ENCODE measurements at places on chromosomes 12 and 14.

DNA sequence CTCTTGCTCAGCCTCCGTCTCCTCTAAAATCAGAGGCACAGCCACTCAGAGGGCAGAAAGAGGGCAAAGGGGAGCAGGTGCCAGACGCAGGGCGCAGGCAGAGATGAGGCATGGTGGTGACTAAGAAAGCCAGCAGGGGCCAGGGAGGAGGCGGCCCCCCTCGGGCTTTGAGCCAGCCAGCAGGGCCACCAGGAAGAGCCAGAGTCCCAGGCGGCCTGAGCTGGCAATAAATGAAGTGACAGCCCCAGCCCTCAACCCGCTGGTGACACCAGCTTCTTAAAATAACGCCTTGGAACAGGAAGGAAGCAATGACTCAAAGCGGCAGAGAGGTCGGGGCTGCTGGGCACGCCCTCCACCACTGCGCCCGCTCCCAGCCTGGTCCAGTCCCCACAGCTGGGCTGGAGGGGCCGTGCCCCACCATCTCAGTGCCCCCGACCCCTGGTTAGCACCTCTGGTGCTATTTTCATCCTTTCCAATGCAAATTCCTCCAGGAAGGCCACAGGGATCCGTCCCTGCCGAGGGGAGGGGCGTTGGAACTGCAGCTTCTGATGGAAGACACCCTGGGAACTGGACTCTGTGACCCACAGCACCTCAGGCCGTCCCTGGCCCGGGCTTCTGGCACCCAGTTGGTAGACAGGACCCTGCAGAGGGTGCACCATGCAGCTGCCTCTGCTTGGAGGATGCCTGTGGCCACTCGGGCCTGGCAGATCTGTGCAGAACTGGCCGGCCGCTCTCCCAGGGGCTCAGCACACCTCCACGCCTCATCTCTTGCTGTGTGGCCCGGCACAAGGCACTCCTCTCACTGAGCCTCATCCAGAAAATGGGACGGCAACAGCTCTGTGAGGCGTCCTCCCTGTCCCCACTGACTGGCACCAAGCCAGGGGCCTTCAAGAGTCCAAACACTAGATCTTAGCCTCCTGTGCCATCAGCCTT, 113.7 kb downstream of the NCOR2 start:
- DNase-seq = peak; percentile 93

DNA sequence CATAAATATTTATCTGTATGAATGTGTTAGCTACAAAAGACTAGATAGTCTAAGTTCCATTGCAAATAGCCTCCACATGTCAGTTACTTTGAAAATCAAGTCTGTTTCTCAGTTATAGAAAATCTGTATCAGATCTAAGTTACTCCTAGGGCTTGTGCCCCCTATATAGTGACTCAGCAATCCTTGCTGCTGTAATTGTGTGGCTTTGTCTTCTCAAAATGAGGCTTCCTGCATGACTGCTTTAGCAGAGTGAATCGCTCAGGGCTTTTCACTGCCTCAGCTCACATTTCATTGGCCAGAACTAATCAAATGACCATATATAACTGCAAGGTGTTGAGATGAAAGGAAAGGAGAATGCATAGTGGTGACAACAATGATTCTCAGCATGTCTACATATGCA, 552.2 kb upstream of the STXBP6 start:
- DNase-seq = no peak

DNA sequence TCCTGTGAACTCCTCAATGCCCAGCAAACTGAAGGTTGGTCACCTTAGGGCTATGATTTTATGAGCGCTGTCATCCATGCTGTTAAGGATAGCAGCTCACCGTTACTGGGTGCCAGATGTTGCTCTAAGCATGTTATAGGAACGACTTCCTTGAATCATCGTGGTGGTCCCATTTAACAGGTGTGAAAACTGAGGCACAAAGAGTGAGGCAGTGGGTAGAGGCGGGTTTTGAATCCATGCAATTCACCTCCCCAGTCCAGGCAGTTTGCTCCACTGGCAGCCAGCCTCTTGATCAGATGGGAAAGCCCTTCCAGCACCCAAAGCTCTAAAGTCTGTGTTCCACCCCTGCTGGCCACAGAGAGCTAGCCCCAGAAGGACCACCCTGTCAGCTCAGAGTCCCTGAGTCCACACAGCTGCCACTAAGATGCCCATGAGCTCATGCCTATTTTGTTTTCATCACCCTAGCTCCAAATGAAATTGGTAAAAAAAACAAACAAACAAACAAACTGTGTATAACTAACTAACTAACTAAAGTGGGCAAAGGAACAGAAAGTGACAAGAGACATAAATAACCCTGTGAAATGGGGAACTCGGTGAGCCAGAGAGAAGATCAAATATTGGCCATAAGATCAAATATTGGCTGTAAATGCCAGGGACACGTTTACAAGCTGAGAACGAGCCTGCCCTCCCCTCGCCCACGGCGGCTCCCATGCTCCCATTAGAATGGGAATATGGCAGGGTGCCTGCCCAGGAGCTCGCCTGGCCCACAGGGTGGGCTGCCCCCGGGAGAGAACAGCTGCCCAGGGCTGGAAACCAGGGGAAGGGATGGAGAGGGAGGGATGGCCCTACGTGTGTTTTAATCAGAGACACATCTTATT, 72.3 kb upstream of the RFLNA start:
- no peak for DNase-seq

- DNase-seq = peak; percentile 73
Observed at GRCh38 chr14:91113829-91114078, at the start of gene DGLUCY. TSS of gene DGLUCY (plus strand) at chr14:91114073. CDS start at chr14:91160295, 46,222 bp downstream.

- DNase-seq = no peak
Observed at GRCh38 chr12:67498991-67499390, 149.6 kb upstream of the DYRK2 start.

- peak; percentile 71 for DNase-seq
Observed at GRCh38 chr14:50954811-50955372, 10.6 kb upstream of the PYGL start.
